Retinal pigment epithelial cell (primary cell): ENCODE measurements at places on chromosomes 16 and 17.
A peak's percentile ranks its signal among the peaks of the same experiment; 100 is the strongest.

DNA sequence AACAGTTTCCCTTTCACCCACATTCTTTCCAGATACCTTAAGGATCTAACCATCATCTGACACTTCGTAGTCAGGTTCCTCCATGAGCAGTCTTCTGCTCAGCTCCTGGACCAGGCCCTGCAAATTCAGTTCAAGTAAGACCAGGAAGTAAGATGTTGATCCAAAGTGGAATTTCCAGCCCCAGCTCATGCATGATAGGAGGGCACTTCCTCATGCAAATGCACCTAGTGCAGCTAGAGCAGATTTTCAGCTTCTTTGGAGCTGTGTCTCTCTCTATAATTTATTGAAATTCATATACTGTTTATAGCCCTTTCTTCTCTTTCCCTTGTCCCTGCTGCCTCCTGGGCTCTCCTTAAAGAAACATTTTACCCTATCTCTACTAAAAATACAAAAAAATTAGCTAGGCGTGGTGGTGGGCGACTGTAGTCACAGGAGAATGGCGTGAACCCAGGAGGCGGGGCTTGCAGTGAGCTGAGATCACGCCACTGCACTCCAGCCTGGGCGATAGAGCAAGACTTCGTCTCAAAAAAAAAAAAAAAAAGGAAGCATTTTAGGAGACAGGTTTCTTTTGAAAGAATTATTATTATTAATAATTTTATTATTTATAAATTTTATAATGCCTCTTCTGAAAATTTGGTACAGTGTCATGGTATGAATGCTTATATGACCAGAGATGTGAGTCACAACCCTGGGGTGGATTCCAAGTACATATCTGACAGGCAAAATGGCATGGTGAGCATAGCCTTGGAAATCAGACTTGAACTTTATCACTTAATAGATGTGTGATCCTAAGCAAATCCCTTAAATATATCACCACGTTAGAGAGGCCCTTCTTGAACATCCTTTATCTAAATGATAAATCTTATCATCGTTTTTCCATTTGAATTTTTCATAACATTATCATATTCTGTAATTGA, 94.3 kb downstream of the SSH2 start:
- no peak for DNase-seq

- DNase-seq: no peak
Measured at GRCh38 chr17:61989509-61989908, 61.7 kb upstream of the INTS2 start.

DNA sequence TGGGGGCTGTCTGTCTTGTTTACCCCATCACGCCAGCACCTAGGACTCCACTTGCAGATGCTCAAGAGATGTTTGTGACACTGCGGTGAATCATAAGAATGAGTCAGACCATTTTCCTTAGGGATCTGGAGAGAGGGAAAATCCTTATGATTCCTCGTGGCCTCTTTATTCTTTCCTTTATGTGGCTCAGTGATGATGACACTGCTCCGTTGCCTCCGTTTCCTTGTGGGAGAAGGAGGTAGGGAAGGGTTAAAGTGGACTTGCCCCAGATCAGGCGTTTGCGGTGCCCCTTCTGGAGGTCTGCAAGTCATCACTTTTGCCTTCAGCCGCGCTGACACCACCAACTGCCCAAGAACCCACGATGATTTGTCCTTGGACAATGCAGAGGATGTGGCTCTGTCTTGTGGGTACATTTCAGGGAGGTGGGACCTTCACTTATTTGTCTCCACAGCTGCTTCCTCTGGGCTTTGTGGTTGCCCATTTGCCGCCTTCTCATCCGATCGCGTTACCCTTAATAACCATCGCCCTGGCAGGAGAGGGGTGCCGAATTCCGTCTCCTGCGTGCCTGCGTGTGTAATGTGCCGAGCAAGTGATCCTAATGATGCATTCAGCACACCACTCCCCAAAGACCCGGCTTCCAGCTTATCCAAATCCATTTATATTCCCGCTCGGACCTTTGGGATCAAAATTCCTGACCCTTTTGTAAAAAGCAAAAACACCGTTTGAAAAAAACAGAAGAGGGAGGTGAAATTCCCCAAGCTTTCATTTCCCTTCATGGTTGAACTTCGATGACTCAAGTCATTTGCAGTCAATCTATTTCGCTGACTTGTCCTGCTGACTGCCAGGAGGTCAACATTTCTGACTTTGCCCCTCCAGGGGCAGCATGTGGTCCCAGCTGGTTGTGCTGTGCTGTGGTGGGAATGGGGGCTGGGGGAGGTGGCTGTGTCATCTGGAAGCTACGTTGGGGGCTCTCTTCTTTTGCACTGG, 87.2 kb upstream of the IRX3 start:
- no peak for DNase-seq

DNA sequence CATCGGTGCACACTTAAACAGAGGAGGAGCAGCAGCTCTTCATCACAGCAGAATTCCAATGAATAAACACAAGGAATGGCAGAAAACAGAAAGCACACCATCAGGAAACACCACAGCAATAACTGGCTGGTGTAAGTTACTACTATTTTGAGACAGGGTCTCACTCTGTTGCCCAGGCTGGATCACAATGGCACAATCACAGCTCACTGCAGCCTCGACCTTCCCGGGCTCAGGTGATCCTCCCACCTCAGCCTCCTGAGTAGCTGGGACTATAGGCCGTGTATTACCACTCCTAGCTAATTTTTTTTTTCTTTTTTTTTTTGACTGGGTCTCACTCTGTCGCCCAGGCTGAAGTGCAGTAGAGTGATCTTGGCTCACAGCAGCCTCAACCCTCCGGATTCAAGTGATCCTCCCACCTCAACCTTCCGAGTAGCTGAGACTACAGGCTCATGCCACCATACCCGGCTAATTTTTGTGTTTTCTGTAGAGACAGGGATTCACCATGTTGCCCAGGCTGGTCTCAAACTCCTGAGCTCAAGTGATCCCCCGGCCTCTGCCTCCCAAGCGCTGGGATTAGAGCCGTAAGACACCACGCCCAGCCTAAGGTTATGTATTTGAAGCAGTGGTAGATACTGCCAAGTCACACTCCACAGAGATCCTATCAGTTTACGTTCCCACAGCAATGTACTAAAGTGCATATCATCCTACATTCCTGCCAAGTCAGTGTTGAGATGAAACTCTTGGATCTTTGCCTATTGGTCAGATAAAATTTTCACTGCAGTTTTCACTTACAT, 20.7 kb downstream of the TRAP1 start:
- peak; percentile 37 for DNase-seq

- DNase-seq: no peak
Measured at GRCh38 chr17:73776351-73777130, 132.3 kb upstream of the SDK2 start.
